ENCODE measurements at places on chromosomes 6 and 20.

DNA sequence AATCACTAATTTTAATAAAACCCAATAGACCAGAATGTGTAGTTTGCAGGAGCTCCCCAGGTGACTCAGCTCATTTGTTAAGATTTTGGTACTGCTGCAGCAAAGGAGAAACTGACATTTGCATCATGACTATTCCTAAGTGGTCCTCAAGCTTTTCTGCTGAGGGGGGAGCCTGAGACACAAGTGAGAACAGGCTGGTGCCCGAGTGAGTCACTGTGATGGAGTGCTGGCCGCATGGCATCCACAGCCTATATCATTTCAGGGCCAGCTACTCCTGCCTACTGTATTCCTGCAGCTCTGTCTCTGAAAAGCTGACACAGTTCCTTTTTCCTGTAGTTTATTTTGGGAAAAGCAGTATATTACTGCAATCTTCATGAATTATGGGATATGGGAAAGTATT is 113.7 kb upstream of the ENPP5 start:
- no peak for DNase-seq

- no peak for DNase-seq
Measured at GRCh38 chr6:44606504-44606903, 219.0 kb downstream of the CDC5L start.

GRCh38 chr6:150410399-150410798 is 41.6 kb downstream of the IYD start:
- no peak for DNase-seq

DNA sequence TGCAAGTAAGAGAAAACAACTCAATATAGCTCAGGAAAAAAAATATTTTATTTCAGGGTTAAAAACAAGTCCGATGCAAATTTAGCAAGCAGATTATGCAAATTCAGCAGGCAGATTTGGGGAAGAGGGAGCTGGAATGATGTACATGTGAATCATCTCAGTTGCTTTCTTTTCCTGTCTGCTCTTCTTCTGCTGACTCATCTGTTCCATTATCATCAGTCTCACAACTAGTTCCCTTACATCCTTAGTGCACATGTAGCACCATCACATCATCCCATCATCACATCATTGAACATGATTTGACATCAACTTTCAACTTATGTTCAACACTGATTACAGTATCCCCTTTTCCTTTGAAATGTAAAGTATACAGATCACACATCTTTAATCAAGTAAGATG is 11.5 kb upstream of the DEFB113 start:
- DNase-seq, result no peak

- no peak for DNase-seq
Measured at GRCh38 chr6:41442800-41443501, 103.2 kb upstream of the FOXP4 start.

GRCh38 chr20:3115190-3116107 is 30.9 kb upstream of the AVP start:
- no peak for DNase-seq
